ENCODE measurements at places on chromosomes 3 and 15. TPM values are rescaled to one million over a fixed set of nuclear protein-coding genes. Genes with fewer than 3 reads are reported as not detected.

- peak; percentile 44 for DNase-seq
These were observed 6.3 kb downstream of the TBL1XR1 start for GRCh38 chr3:177190756-177191681.

GRCh38 chr3:170128259-170128976 lies 53.1 kb downstream of the PHC3 start:
- DNase-seq: no peak

DNA sequence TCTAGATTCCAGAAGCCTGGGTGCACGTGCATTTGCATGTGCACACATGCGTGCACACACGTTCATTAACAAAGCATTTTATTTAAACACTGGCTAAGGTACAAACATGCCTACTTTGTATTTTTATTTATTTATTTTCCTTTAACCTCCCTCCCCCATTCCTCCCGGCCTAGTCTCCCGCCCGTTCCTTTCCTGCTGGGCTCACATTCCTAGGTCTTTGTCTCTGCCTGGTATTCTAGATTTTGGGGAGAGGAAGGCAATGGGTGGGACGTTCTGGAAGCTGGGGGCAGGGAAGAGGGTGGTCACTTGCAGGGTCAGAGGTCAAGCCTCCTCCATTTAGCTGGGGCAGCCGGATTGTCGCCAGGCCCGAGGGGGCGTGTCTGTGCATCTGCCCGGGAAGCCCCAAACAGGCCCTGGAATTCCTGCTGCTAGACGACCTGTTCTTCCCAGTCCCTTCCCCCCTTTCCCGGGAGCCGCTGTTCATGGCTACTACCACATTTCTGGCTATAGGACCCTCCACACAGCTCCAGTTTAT lies 51.8 kb downstream of the TRIM71 start:
- no peak for DNase-seq

DNA sequence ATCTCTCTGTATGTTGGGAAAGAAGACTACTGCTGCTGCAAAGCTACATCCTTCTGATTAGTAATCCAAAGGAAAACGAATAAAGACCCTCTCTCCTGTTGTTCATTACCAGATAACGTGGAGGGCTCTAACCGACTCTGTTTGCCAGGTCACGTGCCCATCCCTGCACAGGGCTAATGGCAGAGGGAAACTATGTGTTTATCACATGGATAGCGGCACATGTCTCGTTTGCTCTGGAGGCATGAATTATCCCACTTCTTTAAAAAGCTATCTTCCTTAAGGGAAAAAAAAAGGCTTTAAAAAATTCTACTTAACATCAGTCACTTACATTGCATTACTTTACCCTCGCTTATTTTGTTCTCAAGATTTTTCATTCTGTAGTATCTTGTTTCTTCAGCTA lies 32.9 kb upstream of the APEH start:
- no peak for DNase-seq

- no peak for DNase-seq
These were observed 365.2 kb upstream of the DPH6 start for GRCh38 chr15:35911052-35911777.

DNA sequence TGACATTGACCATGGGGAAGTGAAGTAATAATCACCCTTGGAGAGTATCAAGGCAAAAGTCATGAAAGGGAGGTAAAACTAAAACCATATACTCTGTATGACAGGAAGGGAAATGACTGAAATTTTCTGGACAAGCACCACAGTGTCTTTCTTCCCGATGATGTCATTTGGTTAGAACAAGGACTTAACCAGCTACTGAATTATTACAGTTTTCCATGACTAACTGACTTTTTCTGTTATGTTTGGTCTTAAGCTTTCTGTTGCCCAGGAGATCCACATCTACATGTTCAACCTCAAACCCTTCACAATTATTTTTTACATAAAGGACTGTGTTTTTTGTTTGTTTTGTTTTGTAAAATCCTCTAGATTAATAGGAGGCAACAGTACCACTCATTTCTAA lies 191.9 kb upstream of the IL12A start:
- DNase-seq: peak; percentile 97

- DNase-seq: no peak
These were observed 31.9 kb downstream of the TUSC7 start for GRCh38 chr3:116741467-116741866.

MESP2 gene
- polyA plus RNA-seq: 0.24 TPM

FAM107A gene
- polyA plus RNA-seq: 0.16 TPM

ZNF662 gene
- 1.2 TPM for polyA plus RNA-seq

Measured in fibroblast of lung (primary cell).